ENCODE measurements at places on chromosomes 1 and 21. TPM values are rescaled to one million over a fixed set of nuclear protein-coding genes. Genes with fewer than 3 reads are reported as not detected.

DNA sequence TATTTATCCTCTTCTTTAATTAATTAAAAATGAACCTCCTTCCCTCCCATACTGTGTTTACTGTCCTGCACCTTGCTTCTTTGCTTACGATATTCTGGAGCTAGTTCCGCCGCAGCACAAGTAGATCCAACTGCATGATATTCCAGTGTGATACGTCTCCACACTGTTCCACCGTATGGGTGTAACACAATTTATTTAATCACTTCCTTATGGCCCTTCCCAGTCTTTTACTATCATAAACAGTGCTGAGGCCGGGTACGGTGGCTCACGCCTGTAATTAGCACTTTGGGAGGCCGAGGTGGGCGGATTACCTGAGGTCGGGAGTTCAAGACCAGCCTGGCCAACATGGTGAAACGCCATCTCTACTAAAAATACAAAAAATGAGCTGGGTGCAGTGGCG is 25.7 kb downstream of the CNST start:
- no peaks in the 10 kb centered on the region for H3K27me3 ChIP-seq
- peaks cover 4% of the 10 kb centered on the region for H3K36me3 ChIP-seq
- peak overlapping the region; percentile 53 for H3K27ac ChIP-seq
- H3K4me3 ChIP-seq, result no peak overlapping the region
- peaks cover 46% of the 10 kb centered on the region for H3K4me1 ChIP-seq
- no peak for DNase-seq

DNA sequence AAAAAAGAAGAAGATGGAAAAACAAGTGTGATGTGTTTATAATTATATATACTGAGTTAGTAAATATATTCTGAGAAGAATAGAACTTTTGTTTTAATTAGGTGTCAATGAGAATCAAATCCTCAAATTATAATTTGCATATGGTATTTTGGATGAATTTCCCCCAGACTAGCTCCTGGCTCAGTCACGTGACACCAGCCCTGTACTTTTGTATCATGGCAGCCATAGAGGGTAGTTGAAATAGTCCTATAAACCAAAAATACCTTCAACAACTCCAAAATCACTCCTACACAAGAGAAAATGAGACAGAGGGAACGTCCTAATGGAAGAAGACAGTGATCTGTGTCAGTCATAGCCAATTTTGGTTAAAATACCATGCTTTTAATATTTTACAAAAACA is 9.0 kb upstream of the S1PR1 start:
- DNase-seq, result no peak
- no peak overlapping the region for H3K27ac ChIP-seq
- H3K4me3 ChIP-seq, result no peak overlapping the region
- H3K27me3 ChIP-seq, result no peaks in the 10 kb centered on the region
- H3K36me3 ChIP-seq, result no peaks in the 10 kb centered on the region

DNA sequence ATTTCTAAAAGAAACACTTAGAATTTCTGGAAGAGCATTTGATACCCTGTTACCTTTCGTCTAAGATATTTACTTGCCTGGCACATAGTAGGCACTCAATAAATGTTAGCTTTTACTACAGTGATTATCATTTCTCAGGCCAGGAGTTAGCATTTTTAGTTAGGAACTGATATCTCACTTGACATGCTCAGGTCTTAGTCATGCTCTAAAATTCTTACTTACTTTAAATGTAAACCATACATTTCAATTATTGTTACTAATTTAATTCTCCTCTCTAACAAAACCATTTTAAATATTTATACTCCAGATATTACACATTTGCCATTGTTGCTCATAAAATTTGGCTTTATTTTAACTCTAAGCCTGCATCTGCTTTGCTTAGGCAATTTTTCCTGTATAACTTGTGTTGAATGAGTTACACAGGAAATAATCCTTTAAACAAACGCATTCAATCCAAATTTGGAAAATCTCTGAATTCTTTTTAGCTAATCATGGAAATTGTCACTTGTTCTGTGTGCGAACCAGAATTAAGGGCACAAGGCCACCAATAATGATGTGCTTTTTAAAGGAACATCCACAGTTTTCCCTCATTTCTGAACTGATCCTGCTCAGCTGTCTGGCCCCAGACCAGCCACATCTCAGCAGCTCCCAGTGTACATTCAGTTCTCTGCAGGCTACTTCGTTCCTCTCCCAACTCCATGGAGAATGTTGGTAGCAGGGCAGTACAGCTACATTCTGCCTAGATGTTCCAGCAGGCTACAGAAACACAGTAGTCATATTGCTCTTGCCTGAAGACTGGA is 15.6 kb downstream of the NIBAN1 start:
- H3K4me3 ChIP-seq, result no peak overlapping the region
- H3K4me1 ChIP-seq, result peaks cover 29% of the 10 kb centered on the region
- H3K27ac ChIP-seq, result no peak overlapping the region
- DNase-seq, result no peak
- no peaks in the 10 kb centered on the region for H3K36me3 ChIP-seq

The LCE3D gene
- 25.6 TPM for total RNA-seq

The RAB7B gene
- 21.6 TPM for total RNA-seq
